Hepatocyte (in vitro differentiated cells): ENCODE measurements at places on chromosomes 13 and 19. TPM values are rescaled to one million over a fixed set of nuclear protein-coding genes. Genes with fewer than 3 reads are reported as not detected.
A peak's percentile ranks its signal among the peaks of the same experiment; 100 is the strongest.

DNA sequence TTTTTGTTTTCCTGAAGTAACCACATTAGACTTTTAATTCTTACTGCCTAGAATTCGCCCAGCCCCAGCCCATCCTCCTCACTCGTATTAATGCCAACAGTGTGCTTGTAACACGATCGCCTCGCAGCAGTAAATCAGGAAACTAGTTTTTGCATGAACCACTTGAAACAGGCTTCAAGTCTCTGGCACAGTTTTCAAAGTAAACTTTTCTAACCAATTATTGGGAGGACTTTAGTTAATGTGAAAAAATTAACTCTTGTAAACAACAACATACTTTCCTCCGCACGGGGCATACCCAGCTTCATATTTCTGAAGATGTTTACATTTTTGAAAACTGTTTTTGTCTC is 39.2 kb downstream of the TNFRSF19 start:
- no peak overlapping the region for H3K4me3 ChIP-seq
- peak overlapping the region; percentile 21 for H3K27ac ChIP-seq
- no peak for DNase-seq
- peaks cover 10% of the 10 kb centered on the region for H3K4me1 ChIP-seq

GRCh38 chr13:100789968-100790367 is 115.4 kb upstream of the TMTC4 start:
- H3K27ac ChIP-seq = peak overlapping the region; percentile 1
- H3K4me1 ChIP-seq = no peaks in the 10 kb centered on the region
- no peak for DNase-seq

DNA sequence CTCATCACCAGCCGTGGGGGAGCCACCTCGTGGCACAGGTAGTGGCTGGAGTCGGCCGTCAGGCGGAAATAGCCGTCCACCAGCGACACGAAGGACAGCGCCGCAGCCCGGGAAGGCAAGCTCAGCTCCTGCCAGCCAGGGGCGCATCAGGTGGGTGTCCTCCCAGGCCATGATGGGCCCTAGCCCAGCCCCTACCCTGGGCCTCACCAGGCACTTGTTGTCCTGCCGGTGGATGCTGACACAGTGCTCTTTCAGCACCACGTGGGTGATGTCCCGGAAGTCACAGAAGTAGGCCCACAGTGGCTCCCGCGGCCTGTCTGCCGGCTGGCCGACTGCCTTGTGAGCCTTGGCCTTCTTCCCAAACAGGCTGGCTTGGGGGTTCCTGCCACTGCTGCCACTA is 15.7 kb downstream of the TYK2 start:
- H3K27me3 ChIP-seq = no peaks in the 10 kb centered on the region
- no peak overlapping the region for H3K27ac ChIP-seq
- no peaks in the 10 kb centered on the region for H3K4me1 ChIP-seq
- no peak overlapping the region for H3K4me3 ChIP-seq
- DNase-seq = no peak

GRCh38 chr19:14073925-14074838 is 1.6 kb downstream of the MISP3 start:
- peaks cover 14% of the 10 kb centered on the region for H3K4me1 ChIP-seq
- no peaks in the 10 kb centered on the region for H3K36me3 ChIP-seq
- no peaks in the 10 kb centered on the region for H3K27me3 ChIP-seq

GRCh38 chr13:66560189-66560588 is 669.9 kb downstream of the PCDH9 start:
- DNase-seq = no peak
- no peak overlapping the region for H3K27ac ChIP-seq
- no peaks in the 10 kb centered on the region for H3K4me1 ChIP-seq
- no peaks in the 10 kb centered on the region for H3K36me3 ChIP-seq
- H3K4me3 ChIP-seq = no peak overlapping the region
- H3K27me3 ChIP-seq = no peaks in the 10 kb centered on the region

GRCh38 chr19:2271234-2272103 is 10.5 kb downstream of the PEAK3 start:
- no peaks in the 10 kb centered on the region for H3K27me3 ChIP-seq
- DNase-seq = peak; percentile 43
- peak overlapping the region; percentile 99 for H3K27ac ChIP-seq
- peak overlapping the region; percentile 96 for H3K4me3 ChIP-seq

DNA sequence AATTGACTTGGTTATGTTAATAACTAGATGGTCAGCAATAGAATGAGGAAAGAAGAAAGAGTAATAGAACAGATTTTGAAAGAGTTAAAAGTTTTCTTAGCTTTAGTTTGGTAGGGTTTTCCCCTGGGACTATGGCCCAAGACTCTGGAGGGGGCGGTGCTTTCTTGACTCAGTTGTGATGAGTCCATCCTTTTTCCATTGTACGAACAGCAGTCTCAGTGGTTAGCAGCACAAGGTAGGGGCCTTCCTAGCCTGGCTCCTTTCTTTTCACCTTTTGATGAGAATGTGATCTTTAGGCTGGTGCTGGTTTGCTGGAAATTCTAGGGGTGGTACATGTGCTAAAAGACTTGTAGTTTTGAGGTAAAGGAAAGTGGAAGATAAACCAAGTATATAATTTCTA is 38.8 kb downstream of the ZNF506 start:
- H3K36me3 ChIP-seq = no peaks in the 10 kb centered on the region
- DNase-seq = no peak
- no peak overlapping the region for H3K27ac ChIP-seq
- no peaks in the 10 kb centered on the region for H3K4me1 ChIP-seq
- no peaks in the 10 kb centered on the region for H3K27me3 ChIP-seq
- no peak overlapping the region for H3K4me3 ChIP-seq

- H3K27ac ChIP-seq = peak overlapping the region; percentile 99
- H3K4me1 ChIP-seq = peaks cover 12% of the 10 kb centered on the region
- H3K4me3 ChIP-seq = peak overlapping the region; percentile 83
- peak; percentile 83 for DNase-seq
Measured at GRCh38 chr19:9793071-9793591, 24.6 kb upstream of the ZNF846 start.

DNA sequence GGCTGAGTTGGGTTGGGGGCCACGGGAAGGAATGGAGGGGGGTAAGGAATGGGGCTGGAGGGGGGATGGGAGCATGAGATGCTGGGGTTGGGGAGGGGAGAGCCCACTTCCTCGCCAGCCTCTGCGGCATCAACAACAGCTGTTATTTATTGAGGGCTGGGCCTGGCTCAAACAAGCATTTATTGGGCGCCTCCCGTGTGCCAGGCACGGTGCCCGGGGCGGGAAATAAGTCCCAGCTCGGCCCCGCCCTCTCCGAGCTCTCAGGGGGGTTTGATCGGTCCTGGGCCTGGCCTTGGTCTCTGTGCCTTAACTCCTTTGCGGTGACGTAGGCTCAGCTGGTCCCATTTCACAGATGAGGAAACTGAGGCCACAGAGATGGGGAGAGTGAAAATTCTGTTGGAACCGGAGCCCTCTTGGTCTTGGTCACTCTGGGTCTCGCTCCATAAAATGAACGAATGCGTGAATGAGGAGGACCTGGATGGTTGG is 919 bp upstream of the ADAMTS10 start:
- DNase-seq = no peak
- H3K4me1 ChIP-seq = peaks cover 6% of the 10 kb centered on the region
- no peaks in the 10 kb centered on the region for H3K36me3 ChIP-seq
- H3K27ac ChIP-seq = peak overlapping the region; percentile 34

DNA sequence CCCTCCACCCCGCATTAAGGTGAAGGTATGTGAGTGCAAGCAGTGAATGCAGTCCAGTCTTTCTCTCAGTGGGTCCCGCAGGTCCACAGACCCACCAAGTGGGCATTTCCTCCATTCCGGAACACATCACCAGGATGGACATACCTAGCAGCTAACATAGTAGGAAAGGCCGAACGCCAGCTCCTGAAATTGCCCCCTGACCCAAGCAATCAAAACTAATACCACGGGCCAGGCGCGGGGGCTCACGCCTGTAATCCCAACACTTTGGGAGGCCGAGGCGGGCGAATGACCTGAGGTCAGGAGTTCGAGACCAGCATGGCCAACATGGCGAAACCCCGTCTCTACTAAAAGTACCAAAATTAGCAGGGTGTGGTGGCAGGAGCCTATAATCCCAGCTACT is 71.7 kb upstream of the VSTM2B start:
- no peak overlapping the region for H3K27ac ChIP-seq
- H3K4me3 ChIP-seq = no peak overlapping the region
- no peak for DNase-seq

DNA sequence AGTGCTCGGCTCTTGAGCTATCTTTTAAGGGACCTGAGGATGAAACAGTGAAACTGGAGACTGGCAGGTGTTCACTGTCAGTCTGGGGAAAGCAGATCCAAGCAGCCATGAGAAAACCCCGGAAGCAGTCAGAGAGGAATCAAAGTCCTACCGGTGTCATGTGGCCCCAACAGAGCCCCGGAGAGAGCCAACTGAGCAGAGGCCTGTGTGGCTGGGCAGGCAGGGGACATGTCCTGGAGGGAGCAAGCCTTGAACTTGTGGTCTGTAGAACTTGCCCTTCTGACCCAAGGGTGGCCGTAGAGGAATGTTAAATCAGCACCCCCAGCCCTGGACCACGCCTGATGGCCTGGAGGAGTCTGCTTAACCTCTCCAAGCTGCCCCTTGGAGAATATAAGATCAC is 113.7 kb upstream of the ZNF507 start:
- no peak overlapping the region for H3K4me3 ChIP-seq
- DNase-seq = no peak
- no peaks in the 10 kb centered on the region for H3K36me3 ChIP-seq

DNA sequence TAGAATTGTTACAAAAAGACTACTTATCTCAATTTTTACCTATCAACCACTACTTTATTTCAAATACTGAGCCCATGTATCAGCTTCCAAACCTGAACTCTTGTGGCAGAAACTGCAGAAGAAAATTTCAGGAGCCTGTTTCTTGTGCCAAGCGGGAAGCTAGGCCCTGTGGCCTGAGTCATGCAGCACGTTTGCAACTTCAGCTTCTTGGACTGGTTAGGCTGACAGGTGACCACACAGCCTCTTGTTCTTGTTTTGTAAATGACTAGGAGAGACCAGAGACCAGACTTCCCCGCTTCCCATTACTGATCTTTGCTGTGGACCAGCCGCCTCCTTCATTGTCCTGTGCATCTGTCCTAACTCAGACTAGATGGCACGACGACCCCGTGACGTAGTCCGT is 3.4 kb upstream of the LAMP1 start:
- peaks cover 8% of the 10 kb centered on the region for H3K27me3 ChIP-seq
- DNase-seq = no peak
- H3K27ac ChIP-seq = no peak overlapping the region
- H3K4me3 ChIP-seq = no peak overlapping the region

- DNase-seq = no peak
- H3K4me1 ChIP-seq = peaks cover 6% of the 10 kb centered on the region
- peak overlapping the region; percentile 64 for H3K4me3 ChIP-seq
- H3K27me3 ChIP-seq = no peaks in the 10 kb centered on the region
- H3K27ac ChIP-seq = no peak overlapping the region
Measured at GRCh38 chr13:113584870-113585671, 518 bp downstream of the TFDP1 start.

DNA sequence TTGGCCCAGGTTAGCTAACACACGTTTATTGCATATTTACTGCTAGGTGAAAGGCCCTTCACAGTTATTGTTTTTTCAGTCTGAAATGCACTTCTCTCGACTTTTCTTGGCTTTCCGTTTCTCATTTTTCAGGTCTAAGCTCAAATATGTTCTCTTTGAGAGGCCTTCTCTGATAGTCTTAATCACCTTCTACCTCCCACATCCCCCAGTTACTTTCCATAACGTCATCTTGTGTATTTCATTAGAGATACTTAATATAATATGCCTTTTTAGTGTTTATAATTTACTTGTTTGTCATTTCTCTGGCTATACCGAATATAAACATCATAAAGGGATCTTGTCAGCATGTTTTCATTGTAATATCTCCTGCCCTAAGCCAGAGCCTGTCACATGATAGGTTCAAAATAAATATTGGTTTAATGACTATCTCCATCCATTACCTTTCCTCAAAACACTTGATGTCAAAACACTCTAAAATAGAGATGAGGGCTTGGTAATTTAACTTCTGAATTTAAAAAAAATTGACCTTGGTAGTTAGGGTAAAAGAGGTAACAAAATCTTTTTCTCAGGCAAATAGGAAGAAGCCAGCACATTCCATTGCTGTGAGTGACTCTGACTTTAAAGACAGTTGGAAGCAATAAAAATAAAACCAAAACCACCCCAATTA is 168.6 kb upstream of the RFC3 start:
- no peaks in the 10 kb centered on the region for H3K27me3 ChIP-seq
- DNase-seq = no peak
- H3K4me1 ChIP-seq = no peaks in the 10 kb centered on the region

GRCh38 chr19:40542202-40542859 is 34.3 kb upstream of the SHKBP1 start:
- no peak overlapping the region for H3K27ac ChIP-seq
- H3K27me3 ChIP-seq = no peaks in the 10 kb centered on the region

DNA sequence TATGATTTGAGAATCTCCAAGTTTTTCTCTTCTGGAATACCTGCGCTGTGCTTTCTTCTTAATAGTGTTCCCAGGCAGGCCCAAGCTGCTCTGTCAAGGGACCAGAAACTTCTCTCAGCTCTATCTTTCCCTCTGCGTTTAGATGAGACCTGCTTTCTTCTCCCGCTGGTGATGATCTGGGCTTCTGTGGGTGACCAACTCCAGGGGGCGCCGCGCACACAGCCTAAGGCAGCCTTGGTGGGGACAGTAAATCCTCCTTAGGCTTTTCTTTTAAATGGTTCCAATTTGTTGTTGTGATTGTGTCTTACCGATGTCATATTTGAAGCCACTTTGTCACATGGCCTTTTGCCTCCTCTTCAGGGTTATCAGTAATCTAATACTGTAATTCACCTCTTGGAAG is 439.4 kb upstream of the KLF12 start:
- H3K27ac ChIP-seq = no peak overlapping the region
- no peaks in the 10 kb centered on the region for H3K4me1 ChIP-seq
- no peaks in the 10 kb centered on the region for H3K27me3 ChIP-seq
- DNase-seq = no peak
- no peak overlapping the region for H3K4me3 ChIP-seq

DNA sequence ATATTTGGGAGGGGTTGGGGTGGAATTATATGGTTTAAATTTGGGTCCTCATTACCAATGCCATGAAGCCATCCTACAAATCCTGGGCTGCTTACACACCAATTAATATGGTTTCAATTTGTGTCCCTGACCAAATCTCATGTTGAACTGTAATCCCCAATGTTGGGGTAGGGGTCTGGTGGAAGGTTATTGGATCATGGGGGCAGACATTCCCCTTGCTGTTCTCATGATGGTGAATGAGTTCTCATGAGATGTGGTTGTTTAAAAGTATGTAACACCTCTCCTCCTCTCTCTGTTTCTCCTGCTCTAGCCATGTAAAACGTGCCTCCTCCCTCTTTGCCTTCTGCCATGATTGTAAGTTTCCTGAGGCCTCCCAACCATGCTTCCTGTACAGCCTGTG is 46.6 kb upstream of the FAM124A start:
- H3K27ac ChIP-seq = no peak overlapping the region
- no peaks in the 10 kb centered on the region for H3K36me3 ChIP-seq
- DNase-seq = no peak
- peaks cover 5% of the 10 kb centered on the region for H3K27me3 ChIP-seq

Gene ZNF208
- not detected in 2 replicates for polyA plus RNA-seq

Gene ZNF578
- 0.12 and 0.16 TPM in 2 replicates for polyA plus RNA-seq

Gene DDX49
- polyA plus RNA-seq = 57.8 and 61.3 TPM in 2 replicates

Gene ZNF222
- 1.6 and 1.8 TPM in 2 replicates for polyA plus RNA-seq

Gene CYP2F1
- not detected in 2 replicates for polyA plus RNA-seq

Gene ZNF580
- 53.8 and 71.5 TPM in 2 replicates for polyA plus RNA-seq

Gene SHANK1
- polyA plus RNA-seq = 0.56 and 1.4 TPM in 2 replicates
